ENCODE measurements at places on chromosomes 1 and 21. TPM values are rescaled to one million over a fixed set of nuclear protein-coding genes. Genes with fewer than 3 reads are reported as not detected.

DNA sequence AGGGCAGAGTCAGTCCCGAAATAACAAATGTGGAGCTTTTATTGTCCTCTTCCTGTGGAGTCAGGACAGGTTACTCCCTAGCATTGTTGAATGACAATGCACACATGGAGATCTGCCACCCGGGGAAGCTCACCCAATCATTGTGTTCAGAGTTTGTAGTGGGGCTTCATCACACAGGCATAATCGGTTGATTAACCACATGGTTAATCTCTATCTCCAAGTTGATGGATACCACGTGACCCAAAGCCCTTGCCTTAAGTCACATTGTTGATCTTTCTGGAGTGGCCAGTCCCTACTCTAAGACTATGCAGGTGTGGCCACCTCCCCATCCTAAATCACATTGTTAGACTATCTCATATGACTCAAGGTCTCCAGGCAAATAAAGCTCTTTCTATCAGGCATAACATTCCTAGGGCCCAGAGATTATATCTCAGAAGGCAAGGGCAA, 2.6 kb upstream of the C1orf141 start:
- no peak for DNase-seq

- DNase-seq: no peak
Measured at GRCh38 chr1:228528612-228529011, 41.4 kb downstream of the RNF187 start.

Gene TNFRSF25
- total RNA-seq: 89.2 TPM

Gene BGLAP
- 7.4 TPM for total RNA-seq

Measured in activated T-cell treated with anti-CD3 and anti-CD28 coated beads, Interleukin-2, amount 50 U/mL, for 72 hours (primary cell).